Cortex of kidney (tissue), 1 donor: ENCODE measurements at places on chromosomes 12 and 14.

DNA sequence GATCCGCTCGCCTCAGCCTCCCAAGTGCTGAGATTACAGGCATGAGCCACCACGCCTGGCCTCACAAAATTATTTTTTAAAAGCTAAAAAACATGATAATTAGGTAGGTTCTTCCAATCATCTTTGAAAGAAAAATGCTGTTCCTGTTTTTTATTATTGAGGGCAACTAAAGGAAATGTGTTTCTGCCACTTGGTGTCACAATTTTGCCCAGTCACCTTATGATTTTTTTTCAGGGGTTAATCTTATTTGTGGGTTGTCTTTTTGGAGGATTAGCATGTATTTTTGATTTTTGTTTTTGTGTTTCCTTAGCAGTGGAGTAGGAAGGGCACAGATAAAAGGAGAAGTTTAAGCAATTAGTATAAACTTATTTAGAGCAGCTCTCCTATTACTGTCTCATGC, 79.8 kb downstream of the PRORP start:
- no peak for DNase-seq

- no peak for DNase-seq
These were observed 235.0 kb downstream of the AACS start for GRCh38 chr12:125300249-125300648.

GRCh38 chr12:74981541-74981940, 228.1 kb downstream of the KCNC2 start:
- no peak for DNase-seq

DNA sequence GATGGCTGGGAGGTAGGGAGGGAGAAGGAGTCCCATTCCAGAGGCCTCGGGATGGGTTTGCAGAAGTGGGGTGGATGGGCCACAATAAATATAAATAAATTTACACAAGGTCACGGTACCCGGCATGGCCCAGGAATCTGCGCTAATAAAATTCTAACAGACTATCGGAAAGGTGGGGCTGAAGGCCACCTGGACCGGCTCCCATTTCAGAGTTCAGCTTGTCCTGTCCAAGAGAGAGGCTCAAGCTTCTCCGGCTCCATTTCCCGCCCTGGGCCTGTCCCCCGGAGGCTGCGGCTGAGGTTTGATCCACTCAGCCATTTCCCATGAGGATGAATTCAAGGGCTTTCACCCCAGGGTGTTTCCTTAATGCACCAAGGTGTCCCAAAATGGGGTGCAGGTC, 30.2 kb downstream of the FOXN4 start:
- no peak for DNase-seq

GRCh38 chr14:95759941-95760340, 46.0 kb upstream of the TCL1A start:
- no peak for DNase-seq

DNA sequence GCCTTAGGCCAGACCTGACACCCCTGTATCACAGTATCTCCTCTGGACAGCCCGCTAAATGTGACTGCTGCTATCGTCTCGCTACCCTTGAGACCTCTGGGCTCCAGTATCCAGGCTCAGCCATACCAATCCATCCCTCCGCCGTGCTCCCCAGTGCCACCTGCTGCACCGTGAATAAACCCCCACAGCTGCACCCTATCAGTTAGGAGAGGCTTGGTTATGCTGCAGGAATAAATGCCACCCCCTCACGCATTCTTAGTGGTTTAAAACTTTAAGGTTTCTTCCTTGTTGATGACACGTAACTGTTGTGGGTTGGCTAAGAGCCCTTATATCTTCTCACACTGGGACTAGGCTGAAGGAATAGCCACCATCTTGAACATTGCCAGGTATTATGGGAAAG, 12.1 kb downstream of the CCDC63 start:
- DNase-seq: no peak

DNA sequence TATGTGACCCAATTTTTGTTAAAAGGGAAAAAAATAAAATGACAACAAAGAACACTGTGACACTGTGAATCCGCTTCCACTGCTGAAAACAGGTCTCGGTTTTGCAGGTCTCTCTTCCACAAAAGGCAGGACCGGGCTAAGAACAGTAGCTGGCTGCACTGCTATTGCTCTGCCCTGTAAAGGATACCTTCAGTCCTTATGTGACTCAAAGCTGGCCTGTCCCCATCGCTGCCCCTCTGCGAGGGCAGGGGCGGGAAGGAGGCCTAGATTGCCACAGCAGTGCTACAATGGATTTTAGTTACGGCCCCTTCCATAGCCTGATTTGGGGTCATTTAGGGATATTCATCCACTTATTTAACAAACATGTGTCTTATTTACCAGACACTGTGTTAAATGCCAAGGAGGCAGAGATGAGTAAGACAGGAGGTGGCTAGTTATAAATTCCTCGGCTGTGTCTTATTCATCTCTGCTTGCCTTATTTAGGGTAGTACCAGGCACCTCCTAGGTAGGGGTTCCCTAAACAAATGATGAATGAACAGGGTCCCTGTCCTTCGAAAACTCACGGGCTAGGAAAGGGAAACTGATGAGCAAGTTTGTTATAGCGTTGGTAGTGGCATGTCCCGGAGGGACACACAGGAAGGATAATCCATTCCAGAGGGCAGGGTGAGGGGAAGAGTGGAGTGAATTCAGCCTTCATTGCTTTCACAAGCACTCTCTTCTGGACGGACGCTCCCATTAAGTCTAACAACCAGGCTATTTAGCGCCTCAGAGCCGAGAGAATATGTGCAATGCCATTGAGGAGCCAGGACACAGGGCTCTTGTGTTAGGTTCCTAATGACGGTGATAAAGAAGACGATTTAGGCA, 73.3 kb downstream of the EID3 start:
- DNase-seq: no peak

DNA sequence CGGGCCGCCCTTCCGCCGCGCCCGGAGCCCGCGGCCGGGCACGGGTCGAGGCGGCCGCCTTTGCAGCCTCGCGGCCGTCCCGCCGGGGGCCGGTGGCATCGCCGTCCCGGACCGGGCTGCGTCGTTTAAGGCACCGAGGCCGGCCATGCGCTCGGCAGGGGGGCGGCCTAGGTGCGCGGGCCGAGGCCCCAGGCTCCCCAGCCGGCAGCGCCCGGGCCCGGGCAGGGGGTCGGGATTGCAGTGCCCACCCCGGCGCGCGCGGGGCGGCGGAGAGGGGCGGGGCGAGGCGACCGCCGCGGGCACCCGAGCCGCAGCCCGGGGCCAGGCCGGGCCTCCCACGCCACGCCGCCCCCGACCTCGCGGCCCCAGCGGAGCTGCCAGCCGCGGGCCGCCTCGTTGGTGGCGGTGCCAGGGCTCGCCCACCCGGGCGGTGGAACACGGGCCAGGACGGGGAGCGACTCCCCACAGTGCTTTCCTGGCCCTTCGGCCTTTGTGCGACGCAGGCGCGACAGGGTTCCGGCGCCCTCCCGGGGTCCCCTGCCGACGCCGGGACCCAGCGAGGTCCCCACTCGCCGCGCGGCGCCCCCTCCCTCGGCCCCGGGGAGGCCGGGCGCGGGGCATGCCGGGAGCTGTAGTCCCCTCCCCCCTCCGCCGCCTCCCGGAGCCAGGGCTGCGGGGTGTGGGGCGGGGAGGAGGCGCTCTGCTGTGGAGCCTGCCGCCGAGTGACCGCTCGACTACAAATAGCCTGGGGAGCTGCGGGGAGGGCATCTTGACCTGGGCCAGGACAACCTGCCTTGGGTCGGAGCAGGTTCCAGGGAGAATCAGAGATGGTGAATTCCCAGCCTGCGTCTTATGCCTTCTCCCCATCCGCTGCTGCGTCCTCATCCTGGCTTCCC, 769 bp downstream of the FKBP4 start:
- DNase-seq: no peak

- DNase-seq: no peak
These were observed 1.2 kb downstream of the ZNF410 start for GRCh38 chr14:73887694-73888459.

DNA sequence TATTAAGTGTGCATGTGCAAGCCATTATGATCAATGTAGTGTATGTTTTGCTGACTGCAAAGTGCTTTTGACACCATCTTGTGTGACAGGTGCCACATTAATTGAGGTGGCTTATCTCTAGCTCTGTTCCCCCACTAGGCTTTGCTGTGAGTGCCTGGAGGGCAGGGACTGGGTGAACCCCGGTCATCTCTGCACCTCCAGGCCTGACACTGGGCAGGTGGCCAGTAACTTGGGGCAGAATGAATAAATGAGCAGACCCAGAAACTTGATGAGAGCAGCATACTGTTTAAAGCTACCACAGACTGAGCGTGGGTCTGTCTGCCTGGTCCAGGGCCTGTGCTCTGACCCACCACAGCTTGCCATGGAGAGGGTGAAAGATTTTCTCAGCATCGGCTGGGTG, 151.6 kb downstream of the CALM1 start:
- DNase-seq: no peak

- DNase-seq: no peak
These were observed 1.4 kb upstream of the MLEC start for GRCh38 chr12:120685522-120685921.

GRCh38 chr14:34723867-34724266, 9.5 kb upstream of the CFL2 start:
- no peak for DNase-seq

GRCh38 chr14:80278293-80279023, 67.2 kb upstream of the DIO2 start:
- no peak for DNase-seq

GRCh38 chr12:118337194-118337838, 35.4 kb downstream of the TAOK3 start:
- DNase-seq: no peak

DNA sequence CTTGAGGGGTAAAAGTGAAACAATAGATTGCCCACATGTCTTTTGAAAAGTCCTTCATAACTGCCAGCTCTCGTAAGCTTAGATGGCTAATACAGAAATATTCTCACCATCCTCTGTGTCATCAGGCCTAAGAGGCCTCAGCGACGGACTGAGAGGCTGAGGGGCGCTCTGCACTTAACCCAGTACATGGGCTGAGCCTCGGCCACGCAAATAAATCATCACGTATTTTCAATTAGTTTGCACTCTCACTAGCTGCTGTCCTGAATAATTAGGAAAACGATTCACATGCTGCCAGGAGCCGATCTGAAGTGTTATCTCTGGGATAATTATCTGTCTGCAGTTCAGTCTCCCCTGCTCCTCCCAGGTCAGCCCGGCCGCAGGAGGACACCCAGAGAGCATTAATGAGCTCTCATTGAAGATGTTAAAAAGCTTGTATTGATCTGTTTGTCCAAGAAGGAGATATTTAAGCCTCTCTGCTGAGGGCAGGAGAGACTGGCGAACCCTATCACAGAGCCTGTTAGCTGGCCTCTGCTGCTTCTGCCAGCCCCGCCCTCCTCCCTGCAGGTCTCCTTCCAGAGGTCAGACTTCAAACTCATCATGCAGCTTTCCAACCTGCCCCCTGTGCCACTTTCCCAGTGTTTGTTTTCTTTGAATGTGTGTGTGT, 1051.3 kb downstream of the VRK1 start:
- no peak for DNase-seq

- DNase-seq: no peak
These were observed 220 bp upstream of the KRT83 start for GRCh38 chr12:52321418-52321817.

- DNase-seq: no peak
These were observed 319.2 kb downstream of the DPF3 start for GRCh38 chr14:72574715-72575114.

- no peak for DNase-seq
These were observed 17.6 kb upstream of the GPR33 start for GRCh38 chr14:31505411-31505810.

- DNase-seq: no peak
These were observed 22.9 kb downstream of the PROX2 start for GRCh38 chr14:74852922-74853530.

DNA sequence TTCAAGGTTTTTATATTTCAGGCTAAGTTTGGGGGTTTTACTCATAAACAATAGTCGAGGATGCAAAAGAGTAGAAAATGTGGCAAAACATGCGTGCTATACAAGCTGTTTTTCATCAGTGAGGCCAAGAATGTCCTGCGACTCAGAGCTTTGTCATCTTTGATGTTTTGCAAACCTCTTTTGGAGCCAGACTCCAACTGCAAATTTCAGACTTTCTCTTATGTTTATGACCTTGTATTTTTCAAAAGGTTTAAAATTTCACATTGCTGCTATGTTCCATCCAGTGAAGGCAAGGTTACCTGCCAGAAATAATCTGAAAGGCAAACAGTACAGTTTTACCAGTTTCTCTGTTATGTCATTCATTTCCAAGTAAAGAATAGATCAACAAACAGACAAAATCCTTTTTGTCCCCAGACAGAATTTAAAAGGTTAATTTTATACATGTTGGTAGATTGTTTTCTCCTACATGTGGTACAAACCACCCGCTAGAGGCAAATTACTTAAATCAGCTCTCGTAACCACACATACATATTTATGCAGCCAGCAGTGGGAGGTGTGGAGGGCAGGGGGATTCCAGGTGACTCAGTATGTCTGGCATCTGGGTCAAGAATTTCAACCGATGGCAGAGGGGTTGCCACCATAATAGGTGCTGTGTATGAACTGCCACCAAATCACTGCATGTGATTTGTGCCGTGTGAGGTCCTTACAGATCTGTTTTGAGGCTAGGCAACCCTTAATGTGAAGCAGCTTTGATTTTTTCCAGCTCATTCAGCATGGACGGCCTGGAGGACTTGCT, 119.8 kb upstream of the CPM start:
- no peak for DNase-seq

DNA sequence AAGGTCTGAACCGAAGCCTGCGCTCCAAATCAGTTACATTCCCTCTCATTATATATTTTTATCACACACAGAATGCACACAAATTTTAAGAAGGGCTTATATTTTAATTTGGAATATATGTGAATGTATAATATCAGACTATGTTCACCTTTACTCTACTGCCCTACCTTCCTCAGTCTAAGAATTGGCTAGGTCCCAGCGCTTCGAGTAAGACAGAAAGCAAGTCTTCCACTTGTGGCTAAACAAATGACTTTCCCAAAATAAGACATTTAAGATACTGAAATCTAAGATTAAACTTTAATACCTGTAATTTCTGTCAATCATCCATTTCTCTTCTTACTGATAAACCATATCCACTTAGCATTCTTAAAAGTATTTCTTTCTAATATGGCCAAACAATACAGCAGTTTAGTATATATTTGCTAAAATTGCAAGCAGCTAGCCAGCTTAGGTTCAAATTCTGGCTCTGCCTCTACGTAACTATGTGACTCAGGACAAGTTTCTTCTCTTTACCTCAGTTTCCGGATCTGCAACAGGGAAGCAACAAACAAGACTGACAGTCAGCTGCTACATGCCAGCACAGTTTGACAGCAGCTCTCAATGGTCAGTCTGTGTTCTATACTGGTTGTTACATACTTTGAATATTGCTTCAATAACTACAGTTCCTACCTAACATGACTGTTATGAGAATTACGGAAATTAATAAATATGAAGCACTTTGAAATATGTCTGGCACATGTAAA, 2.0 kb downstream of the INTS13 start:
- DNase-seq: no peak

GRCh38 chr14:94966344-94966743, 191.0 kb downstream of the DICER1 start:
- DNase-seq: no peak

DNA sequence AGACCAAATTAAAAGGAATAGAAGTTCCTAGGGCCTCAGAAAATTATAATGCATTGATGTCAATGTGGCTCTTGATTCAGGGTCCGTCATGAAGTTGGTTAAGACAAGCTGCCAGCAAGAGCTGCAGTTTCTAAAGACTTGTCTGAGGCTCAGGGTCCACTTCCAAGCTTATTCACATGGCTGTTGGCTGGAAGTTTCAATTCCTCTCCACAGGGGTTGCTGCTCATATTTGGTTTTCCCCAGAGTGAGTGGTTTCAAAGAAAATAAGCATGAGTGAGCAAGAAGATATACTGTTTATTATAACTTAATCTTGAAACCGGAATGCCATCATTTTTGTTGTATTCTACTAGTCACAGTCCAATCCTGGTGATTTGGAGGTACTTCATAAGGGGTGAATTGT, 1247.4 kb downstream of the LRFN5 start:
- DNase-seq: no peak

- DNase-seq: no peak
These were observed 61.7 kb upstream of the VRK1 start for GRCh38 chr14:96735526-96735925.
